ENCODE measurements at places on chromosomes 11 and 22.

GRCh38 chr11:90330632-90331031, 107.8 kb upstream of the CHORDC1 start:
- DNase-seq, result no peak

DNA sequence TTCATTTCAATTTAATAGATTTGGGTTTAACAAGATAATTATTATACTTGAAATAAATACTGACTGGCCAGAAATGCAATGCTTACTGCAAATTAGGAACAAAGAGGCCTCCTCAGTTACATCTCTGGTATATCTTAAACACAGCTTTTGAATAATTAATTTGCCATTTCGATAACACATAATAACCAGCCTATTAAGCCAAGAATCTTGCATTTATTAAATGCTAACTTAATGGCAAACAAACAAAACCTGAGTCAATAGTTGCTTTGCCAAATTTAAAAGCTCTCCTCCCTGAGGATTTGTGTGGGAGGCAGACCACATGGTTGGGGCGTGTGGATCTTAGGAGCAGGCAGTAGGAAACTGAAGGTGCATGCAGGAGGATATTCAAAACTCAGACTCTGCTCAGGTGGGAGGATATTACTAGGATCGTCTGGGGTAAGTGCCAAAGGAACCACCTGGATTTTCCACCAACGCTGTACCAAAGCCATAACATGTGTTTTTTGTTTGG, 17.9 kb upstream of the FJX1 start:
- no peak for DNase-seq

GRCh38 chr11:64875369-64876228, 2.8 kb downstream of the EHD1 start:
- no peak for DNase-seq

GRCh38 chr11:8271106-8271886, 7.6 kb upstream of the LMO1 start:
- DNase-seq, result no peak

- no peak for DNase-seq
Measured at GRCh38 chr11:128298271-128298670, 289.1 kb downstream of the ETS1 start.

- DNase-seq, result no peak
Measured at GRCh38 chr11:33881651-33882503, 10.0 kb downstream of the LMO2 start.

GRCh38 chr11:79626135-79627075, 185.6 kb upstream of the TENM4 start:
- DNase-seq, result no peak

DNA sequence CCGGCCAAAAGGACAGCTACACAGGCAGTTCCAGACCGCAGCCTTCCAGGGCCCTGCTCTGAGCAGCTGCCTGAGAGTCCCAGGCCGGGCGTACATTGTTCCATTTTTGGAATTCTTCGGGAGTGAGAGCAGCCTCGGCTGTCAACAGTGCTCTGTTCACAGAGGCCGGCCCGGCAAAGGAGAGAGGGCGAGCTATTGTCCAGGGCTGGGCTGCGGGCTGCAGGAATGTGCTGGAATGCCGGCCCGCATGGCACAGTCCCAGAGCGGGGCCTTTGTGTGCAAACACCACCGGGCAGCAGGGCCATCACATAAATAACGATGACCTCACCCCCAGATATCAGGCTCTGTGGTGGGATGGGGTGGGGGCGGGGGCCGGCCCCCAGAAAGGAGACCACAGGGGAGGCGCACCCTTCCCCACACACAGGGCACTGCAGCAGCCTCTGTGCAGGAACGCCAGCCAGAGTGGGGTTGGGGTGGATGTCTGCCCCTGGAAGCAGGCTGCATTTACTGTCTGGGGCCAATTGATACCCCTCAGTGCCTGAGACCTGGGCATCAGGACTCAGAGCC, 15.8 kb downstream of the LINC01488 start:
- DNase-seq, result peak; percentile 84

GRCh38 chr11:86738568-86738967, 61.8 kb upstream of the PRSS23 start:
- DNase-seq, result no peak

DNA sequence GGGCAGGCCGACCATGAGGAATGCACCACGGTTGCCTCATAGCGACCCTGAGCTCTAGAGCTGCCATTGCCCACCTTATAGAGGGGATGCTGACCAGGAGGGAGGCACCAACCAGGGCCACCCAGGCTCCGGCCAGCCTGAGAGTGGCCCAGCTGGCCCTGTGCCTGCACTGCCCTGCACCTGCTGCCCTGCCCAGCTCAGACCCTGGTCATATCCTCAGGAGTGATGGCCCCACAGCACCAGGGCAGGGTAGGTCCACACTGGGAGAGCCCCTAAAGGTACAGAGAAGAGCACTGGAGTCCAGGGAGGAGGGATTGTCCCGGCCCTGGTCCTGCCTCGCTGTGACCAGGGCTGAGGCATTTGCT, 127.8 kb downstream of the MED15 start:
- DNase-seq, result no peak

DNA sequence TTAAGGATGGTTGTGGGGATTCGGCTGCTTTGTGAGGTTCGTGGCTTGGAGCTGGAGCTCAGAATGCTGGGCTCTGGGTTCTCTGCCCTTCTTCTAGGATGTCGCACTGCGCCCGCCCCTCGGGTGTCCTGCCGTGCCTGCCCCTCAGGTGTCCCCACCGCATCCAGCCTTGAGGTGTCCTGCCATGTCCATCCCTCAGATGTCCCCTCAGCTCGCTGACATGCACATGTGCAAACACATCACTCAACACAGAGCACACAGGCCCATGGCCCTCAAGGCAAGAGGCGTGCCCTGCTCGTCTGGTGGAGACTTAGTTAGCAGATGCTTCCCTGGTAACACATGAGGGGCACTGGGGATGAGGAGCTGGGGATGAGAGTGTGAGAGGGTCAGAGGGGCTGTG, 359.3 kb downstream of the TBC1D22A start:
- DNase-seq, result no peak

- no peak for DNase-seq
Measured at GRCh38 chr22:33393432-33393831, 335.3 kb upstream of the SYN3 start.

DNA sequence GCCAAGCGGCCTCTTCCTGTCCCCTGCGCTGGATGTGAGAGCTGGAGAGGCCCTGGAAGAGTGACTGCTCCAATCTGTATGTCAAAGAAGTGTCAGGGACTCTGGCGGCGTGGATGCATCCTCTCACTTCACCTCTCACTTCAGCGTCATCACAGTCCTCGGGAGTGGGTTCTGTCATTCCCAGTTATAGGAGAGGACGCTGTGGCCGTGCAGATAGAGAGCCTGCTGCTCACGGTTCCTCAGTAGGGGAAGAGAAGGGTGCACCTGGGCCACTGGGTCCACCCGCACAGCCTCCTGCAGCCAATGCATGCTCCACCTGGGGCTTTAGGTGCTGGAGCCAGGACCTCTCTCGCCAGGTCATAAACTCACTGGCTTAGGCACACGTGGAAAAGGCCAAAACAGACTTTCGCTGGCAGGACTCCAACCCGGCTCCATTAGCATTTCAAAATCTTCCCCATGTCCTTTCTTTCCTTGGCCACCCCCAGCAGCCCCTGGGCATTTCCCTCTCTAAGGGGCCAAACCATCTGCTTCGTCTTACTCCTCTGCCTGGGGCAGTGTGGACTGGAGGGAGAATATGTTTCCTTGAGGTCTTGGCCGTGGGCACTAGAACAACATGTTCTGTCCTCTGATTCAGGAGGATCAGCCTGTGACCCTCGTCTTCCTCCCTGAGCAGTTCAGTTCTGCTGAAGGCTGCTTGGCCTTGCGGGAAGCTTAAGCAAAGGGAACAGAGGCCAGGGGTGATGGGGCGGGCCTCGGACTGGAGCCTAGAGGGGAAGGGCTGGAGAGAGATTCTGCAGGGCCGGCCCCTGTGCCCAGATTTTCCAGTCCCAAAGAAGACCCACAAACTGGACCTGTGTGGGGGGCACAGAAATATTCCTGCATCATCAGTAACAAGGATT, 57.8 kb downstream of the ST14 start:
- no peak for DNase-seq

DNA sequence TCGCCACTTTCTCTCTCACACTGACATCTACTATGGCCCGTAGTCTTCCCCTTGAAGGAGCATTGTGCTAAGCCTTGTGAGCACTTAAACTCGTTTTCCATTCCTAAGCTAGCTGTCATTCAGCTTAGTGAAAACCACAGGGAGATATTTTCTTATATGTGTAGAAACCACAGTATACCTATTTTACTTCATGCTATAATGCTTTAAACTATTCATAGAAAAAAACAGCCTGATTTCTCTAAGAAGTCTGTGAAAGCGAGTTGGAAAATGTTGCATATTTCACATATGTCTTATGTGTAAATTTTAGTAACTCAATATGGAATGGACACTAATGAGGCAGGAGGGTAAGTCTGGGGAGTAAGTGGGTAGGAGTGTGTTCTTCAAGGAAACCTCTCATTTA, 194.3 kb upstream of the CTSC start:
- DNase-seq, result no peak

DNA sequence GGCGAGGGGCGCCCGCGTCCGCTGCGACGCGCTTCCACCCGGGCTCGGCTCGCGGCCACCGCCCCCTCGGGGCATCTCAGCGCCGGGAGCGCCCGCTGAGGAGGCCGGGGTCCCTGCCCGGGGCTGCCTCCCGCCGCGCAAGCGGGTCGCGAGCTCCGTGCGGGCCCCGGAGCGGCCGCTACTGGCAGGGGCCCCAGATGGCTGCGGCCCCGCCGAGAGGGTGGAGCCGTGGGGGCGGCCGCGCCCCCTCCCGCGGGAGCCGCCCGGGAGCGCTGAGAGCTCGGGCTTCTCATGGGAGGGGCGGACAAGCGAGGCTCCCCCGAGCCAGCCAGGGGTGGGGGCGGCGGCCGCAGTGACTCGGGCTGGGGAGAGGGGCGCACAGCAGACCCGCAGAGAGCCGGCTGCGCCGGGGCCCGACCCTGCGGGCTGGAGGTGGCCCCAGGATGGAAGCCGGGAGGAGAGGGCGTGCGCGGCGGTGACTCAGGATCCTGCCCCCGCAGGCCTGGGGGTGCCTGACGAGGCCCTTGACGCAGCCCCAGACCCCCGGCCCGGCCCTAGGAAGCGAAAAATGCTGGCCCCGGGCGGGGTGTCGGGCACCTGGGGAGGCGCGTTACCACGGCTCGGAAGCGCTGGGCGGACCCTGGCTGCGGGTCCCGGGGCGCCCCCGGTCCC, 603 bp upstream of the ZFTA start:
- DNase-seq, result no peak

- DNase-seq, result no peak
Measured at GRCh38 chr22:50190941-50191741, 5.4 kb downstream of the TRABD start.

- DNase-seq, result no peak
Measured at GRCh38 chr22:39498802-39499201, 3.3 kb upstream of the MIEF1 start.

GRCh38 chr11:118612378-118612777, 5.0 kb downstream of the PHLDB1 start:
- DNase-seq, result no peak

- no peak for DNase-seq
Measured at GRCh38 chr22:43235445-43236409, 48.8 kb upstream of the TTLL12 start.

DNA sequence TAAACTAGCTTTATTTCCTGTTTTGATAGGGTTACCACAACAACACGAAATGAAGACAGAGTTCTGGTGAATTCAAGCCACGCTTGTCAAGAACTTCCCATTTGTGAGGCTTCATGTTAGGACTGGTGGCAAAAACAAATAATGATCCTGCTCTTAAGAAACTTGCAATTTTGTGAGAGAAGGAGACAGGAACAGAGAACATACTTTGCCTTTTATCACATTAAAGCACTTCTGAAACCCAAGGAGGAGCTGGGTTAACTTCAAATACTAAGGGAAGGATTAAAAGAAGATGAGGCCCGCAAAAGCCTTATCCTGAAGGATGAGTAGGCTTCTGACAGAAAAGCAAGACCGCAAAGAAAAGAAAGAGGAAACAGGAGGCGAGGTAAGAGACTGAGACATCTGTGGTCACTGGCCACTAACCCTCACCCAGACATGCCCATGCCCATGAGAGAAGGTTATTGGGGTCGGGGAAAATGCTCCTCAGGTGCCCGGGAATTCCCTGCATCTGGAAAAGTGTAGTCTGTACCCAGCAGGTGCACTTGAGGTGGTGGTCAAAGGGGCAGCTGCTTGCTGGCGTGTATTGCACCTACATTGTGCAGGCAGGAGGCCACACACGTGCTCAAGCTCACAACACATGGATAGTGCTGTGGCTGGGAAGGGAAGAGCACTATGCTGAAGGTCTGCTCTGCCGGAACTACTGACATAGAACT, 50.5 kb downstream of the MAPK1 start:
- peak; percentile 77 for DNase-seq

DNA sequence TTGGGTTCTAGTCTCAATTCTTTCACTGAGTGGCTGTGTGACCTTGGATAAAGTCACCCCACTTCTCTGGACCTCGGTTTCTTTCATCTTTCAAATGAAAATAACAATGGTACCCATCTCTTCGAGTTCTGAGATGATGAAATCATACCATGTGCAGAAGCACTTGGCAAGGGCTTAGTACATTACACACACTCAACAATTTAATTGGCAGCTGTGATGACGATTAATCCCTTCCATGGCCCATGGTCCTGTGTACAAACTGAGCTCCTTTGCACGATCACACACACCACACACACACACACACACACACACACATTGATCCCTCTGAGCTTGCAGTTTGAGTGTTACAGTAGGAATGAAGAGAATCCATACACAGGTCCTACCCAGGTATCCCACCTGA, 103.4 kb upstream of the ASPHD2 start:
- no peak for DNase-seq

GRCh38 chr11:113277907-113278306, 36.5 kb upstream of the TTC12 start:
- DNase-seq, result no peak

DNA sequence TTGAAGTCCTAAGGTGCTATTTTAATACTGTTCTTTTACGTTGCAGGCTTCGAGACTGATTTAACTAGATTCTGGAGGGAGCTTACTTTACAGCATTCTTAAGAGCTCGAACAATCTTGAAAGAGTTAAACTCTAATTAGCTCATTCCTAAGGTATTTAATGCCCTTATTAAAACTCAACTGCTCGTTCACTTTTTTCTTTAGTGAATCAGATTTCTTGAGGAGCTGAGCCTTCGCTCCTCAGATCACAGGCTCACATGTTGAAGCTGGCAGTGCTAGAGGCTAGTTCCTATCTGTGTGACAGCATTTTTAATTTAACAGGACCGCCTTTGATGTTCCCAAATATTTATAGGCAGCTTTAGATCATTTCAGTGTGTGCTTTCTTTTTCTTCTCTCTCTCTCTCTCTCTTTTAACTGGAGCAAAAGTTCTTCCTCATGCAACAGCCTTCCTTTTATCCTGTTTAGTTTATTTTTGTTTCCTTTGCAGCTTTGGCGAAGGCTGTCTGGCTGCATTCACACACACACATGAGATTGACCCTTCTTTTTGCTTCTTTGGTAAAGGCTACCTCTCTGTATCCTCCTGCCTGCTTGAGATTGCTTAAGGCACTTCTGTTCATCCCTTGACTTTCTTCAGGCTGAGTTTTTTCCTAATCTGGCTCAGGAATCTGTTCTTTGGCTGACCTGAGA, 21.0 kb downstream of the ZNRF3 start:
- peak; percentile 30 for DNase-seq

DNA sequence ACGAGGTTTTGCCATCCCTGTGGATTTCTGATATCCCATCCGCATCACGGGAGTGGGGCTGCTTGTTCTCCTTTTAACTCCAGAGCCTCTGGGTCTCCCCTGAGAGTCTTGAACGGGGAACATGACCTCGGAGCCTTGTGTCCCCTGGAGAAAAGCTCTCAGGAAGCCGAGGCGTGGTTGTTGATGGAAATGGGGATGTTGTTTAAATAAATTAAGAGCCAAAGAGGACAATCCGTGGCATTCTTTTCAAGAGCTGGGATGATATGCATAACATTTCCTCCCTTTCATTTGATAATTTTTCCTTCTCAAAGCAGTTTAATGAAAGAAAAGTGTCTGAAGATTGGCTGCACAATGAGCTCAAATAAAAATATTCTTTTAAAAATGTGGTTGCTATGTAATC, 14.2 kb downstream of the TSPAN18 start:
- DNase-seq, result no peak

All from non-pigmented ciliary epithelial cell (primary cell).